Caki2 (cell line): ENCODE measurements at places on chromosomes 13 and 19.

GRCh38 chr19:50329146-50329925 is at the start of gene KCNC3:
Gene KCNC3, minus strand, starts transcription at chr19:50329377. Its CDS starts 295 bp downstream, at chr19:50329082.
- DNase-seq: peak; percentile 100

- DNase-seq: no peak
These were observed 87.3 kb downstream of the ERCC5 start for GRCh38 chr13:102933122-102933521.

- DNase-seq: no peak
These were observed 23.4 kb downstream of the DGKH start for GRCh38 chr13:42071672-42072419.

DNA sequence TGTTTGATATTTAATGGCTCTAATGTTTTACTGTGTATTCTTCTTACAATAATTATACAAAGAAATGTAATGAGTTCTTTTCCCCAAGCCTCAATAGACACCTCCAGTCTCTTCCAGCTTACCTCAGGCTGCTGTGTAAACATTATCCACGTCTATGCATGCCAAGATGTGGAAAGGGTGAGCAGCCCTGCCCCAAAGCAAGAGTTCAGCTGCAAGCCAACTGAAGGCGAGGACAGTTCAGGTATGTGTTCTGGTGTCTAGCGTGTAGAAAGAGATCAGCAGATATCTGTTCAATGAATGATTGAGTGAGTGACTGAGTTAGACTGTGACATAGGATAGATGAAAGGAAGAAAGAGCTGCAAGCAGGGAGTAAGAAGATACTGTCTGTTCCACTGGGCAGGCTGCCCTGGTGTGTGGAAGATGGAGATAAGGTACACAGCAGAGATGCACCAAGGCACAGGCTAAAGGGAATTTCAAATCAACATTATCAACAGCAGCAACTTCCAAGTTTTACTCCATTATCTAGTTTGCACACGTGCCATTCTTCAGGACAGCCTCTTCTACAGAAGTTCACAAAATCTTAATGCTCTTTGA is 66.0 kb downstream of the LATS2 start:
- no peak for DNase-seq

DNA sequence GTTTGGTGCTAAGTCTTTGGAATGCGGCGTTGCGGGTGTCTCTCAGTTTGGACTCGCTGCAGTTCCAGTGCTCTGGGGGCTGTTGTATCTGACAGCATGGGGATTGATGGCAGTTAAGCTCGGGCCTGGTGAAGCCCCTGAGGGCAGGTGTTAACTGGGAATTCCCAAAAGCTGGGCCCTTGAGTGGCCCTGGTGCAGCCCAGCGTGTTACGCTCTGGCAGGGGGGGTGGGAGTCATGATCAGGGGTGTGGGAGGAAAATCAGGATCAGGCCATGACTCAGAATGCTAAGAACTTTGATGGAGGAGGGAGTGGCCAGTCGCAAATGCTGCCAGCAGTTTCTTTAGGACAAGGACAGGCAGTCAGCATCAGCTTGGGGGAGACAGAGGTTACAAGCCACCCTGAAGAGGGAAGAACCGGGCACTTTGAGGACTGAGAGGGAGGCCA is 19.6 kb downstream of the AP2A1 start:
- DNase-seq: peak; percentile 20

DNA sequence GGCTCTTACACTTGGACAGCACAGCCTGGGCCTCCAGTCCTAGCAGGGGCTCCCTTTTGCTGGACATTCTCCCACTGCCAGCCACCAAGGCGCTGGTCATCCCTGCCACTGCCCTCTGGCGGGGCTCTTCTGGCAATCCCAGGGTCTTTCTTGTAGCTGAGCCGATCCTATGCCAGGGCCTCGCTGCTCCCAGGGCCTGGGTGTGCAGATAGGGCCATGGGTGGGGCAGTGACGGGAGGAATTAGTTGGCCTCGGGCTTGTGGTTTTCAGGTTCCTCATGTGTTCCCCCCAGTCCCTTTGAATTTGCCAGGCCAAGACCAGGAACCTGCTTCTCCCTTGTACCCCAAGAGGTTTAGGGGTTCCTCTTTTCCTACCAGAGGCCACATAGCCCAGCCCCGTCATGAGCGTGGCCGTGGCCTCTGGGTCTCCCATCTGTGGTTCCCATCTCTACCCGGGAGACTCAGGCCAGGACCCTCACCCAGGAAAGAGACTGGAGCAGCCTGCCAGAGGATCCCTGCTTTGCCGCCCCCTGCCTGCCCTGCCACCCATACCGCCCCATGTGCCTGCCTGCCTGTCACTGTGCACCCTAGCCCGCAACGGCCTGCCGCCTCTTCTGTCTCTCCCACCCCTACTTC is 26.2 kb downstream of the TMED1 start:
- DNase-seq: no peak

DNA sequence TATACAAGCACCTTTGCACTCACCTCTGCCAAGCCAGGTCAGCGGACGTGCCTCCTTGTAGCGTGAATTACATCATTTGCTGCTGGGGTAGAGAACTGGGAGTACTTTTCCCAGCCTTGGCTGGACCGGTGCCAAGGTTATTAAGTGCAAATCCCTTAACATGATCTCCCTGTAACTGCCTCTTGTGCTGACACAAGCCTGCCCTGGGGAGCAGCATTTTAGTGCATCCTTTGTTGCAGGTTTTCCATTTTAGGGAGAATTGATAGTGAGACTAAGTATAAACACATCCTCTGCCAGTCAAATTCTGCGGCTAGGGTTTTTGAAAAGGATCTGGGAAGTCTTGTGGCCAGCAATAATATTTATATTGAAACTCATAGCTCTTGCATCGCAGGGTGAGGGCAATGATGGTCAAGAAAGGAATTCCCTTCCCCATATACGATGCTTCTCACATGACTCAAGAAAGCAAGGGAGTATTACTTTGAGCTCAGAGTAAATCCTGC is 32.7 kb upstream of the DCLK1 start:
- DNase-seq: peak; percentile 86

DNA sequence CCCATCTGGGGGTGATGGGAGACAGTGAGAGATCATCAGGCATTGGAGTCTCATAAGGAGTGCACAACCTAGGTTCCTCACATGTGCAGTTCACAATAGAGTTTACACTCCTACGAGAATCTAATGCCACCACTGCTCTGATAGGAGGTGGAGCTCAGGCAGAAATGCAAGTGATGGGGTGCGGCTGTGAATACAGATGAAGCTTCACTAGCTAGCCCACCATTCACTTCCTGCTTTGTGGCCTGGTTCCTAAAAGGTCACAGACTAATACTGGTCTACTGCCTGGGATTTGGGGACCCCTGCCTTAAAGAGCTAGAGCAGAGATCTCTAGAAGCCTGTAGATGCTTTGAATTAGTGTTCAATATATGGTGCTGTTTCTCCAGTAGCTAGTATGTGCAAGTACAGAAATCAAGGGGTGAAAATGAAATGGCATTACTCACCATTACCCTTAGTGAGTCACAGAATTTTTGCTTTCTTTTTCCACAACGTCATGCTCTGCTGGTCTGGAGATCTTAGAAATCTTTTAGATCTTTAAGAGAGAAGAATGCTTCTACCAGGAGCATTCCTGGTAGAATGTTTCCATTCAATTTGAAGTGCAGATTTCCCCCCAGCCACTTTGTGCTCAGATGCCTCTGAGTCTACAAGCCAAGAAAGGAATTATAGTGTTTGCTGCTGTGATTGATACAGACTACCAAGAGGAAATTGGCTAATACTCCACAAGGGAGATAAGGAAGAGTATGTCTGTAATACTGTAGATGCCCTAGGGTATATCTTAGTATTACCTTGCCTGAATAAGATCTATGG is 2301.2 kb downstream of the PCDH9 start:
- peak; percentile 77 for DNase-seq

GRCh38 chr19:17963936-17964691 is 2.8 kb upstream of the KCNN1 start:
- DNase-seq: no peak

- DNase-seq: no peak
These were observed 64.5 kb upstream of the MRI1 start for GRCh38 chr19:13699786-13700185.

DNA sequence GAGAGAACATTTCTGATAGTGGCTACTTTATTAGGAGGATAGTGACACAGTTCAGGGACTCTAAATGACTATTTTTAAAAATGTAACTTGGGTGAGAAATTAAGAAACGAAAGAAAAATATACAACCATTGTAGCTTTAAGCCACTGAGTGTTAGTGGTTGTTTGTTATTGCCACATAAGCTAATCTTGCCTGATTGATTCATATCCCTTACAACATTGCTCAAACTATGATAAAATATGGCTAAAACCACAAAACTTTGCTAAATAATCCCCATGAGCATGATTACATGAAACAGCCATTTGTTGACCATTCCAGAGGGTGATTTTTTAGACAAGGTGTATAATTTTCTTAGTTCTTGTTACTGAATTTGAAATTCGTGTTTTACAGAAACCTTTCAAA is 343.4 kb downstream of the SLITRK5 start:
- DNase-seq: no peak

- DNase-seq: no peak
These were observed 2.3 kb downstream of the ADGRE3 start for GRCh38 chr19:14672188-14672872.

GRCh38 chr13:33319859-33320258 is 34.3 kb upstream of the STARD13 start:
- DNase-seq: no peak

DNA sequence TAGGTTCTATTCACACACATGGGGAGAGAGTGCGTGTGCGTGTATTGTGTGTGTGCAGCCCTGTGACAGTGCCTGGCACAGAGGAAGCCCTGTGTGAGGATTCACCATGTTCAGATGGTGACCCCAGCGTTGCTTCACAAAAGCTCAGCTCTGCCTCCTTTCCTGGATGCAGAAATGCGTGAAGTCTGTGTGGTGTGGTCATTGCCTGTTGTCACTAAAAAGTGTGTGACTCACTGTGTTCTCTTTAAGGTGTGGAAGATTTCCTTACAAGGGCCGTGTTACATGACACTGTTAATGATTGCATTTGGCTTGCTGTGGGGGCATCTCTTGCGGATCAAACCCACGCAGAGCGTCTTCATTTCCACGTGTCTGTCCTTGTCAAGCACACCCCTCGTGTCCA is 19.5 kb upstream of the DCUN1D2 start:
- DNase-seq: no peak

DNA sequence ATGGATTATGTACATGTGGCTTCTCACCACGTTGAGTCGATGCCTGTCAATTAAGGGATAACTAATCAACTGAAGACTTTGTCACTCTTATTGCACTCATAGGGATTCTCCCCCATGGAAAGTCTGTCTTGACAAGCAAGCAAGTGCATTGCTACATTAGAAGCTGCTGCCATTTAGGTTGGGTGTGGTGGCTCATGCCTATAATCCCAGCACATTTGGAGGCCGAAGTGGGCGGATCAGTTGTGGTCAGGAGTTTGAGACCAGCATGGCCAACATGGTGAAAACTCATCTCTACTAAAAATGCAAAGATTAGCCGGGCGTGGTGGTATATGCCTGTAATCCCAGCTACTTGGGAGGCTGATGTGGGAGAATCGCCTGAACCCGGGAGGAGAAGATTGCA is 18.3 kb upstream of the ZNF846 start:
- no peak for DNase-seq

GRCh38 chr13:60590800-60591747 is 194.1 kb downstream of the TDRD3 start:
- DNase-seq: no peak

GRCh38 chr19:17436874-17437267 is 11.6 kb downstream of the TMEM221 start:
- DNase-seq: no peak

- DNase-seq: no peak
These were observed 81.0 kb upstream of the MAB21L1 start for GRCh38 chr13:35557475-35557874.

DNA sequence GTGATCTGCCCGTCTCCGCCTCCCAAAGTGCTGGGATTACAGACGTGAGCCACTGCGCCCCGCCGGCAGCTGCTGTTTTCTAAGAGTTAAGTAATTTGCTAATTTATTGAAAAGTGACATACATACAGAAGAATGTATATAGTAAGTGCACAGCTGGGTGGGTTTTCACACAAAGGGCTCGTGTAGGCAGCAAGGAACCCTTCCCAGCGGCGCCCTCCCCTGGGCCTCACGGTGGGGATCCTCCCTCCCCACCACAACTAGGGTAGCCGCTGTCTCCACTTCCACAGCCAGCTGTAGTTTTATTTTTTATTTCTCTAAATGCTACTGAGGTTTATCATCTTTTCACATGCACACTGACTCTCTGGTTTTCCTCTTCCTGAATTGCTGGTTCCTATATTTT is 64.9 kb downstream of the CRYL1 start:
- no peak for DNase-seq

DNA sequence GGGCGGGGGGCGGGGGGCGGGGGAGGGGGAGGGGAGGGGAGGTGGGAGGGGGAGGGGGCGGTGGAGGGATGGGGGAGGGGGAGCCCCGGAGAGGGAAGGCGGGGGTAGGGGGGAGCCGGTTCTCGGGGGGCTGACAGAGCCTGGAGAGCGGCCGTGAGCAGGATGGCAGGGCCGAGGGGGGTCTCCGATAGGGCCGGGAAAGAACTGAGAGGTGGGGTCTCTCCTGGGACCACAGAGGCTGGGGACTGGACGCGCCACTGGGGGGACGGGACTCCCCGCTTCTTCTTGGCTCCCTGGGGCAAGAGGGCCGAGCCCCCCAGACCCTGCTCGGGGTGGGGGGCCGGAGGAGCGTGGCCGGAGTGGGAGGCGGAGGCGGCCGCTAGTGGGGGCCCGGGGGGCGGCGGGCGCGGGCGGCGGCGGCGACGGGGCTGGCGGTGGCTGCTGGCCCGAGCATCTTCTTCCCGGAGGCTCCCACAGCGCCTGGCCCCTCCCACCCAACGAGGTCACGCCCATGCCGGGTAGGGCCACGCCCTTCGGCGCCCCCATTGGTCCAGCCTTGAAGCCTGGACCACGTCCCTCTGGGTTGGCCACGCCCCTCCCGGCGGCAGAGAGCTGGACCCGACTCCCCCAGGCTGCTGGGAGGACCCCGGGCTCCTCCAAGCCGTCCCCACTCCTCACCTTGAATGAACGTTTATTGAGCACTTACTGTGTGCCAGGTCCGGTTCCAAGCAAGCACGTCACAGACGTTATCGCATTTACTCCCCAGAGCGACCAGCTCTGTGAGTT is at the start of gene NOVA2:
TSS of gene NOVA2 (minus strand) at position 313 of the 786 bp plus-strand sequence. CDS start 514 bp downstream, outside the sequence.
- peak; percentile 70 for DNase-seq

DNA sequence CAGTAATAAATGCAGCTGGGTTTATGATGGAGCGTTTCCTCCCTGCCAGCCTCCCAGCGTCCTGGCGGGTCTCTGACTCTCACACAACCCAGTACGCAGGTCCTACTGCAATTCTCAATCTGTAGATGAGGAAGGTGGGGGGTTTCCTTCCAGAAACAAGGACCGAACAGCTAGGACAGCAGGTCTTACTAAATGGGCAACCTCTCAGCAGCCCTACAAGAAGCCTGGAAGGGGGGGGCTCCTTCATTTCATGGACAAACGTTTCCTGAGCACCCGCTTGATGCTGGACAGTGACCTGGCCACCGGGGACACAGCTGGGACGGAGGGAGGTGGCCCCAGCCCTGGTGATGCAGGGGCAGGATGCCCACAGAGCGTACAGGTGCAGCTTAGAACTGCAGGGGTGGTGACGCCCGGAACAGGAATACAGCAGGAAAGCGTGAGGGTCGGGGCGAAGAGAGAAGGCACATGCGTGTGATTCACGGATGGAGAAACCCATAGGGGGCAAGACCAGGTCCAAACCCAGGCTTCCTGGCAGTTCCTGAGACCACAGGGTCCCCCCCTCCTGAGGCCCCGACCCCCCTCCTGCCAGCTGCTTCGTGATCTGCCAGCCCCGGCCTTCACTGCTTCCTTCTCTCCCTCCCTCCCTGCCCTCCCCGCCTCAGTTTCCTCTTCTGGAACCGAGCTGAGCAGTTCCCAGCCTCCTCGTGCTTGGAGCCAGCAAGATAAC is 732 bp upstream of the C2CD4C start:
- no peak for DNase-seq
